T-helper 2 cell (primary cell): ENCODE measurements at places on chromosomes 12 and 14.

DNA sequence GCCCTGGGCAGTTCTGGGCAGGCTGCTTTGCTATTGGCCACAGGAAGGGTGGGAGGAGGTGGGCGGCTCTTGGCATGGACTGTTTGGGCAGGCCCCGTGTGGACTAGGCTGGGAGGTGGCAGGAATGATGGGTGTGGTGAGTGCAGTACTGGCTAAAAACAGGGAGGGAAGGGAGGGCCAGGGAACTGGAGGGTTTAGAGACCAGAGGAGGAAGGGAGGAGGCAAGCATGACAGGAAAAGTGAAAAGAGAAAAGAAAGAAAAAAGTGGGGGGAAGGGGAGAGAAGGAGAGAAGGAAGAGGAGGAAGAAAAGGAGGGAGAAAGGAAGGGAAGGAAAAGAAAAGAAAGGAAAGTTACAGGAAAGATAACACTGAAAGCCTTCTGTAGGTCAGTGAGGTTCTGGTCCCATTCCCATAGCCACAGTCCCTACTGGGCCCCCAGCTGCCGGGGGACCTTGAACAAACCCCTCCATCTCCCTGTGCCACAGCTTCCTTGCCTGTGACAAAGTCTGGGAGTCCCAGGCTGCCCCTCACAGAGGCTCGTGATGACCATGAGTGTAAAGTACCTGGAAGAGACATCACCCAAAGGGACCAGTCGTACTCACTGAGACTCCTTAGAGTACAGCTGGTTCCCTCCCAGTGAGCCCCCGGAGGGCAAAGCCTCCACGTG lies 1.1 kb upstream of the C14orf132 start:
- no peak for DNase-seq

- no peak for DNase-seq
Measured at GRCh38 chr12:131035245-131035681, 81.6 kb downstream of the ADGRD1 start.

DNA sequence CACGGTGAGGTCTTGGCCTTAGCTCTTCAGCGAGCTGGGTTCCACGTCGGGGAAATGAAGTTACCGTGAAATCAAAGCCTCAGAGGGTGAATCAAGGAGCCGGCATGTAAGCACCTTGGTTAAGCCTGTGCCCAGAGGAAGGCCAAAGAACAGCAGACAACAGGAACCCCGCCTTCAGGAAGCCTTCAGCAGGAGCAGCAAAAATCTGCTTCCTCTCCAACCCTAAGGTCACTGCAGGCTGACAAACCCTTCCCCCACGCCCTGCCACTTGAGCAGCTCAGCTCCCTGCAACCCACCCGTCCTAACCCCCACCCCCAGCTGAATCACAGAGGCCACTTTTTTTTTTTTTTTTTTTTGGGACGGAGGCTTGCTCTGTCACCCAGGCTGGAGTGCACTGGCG lies 72.9 kb upstream of the LTA4H start:
- DNase-seq = no peak

DNA sequence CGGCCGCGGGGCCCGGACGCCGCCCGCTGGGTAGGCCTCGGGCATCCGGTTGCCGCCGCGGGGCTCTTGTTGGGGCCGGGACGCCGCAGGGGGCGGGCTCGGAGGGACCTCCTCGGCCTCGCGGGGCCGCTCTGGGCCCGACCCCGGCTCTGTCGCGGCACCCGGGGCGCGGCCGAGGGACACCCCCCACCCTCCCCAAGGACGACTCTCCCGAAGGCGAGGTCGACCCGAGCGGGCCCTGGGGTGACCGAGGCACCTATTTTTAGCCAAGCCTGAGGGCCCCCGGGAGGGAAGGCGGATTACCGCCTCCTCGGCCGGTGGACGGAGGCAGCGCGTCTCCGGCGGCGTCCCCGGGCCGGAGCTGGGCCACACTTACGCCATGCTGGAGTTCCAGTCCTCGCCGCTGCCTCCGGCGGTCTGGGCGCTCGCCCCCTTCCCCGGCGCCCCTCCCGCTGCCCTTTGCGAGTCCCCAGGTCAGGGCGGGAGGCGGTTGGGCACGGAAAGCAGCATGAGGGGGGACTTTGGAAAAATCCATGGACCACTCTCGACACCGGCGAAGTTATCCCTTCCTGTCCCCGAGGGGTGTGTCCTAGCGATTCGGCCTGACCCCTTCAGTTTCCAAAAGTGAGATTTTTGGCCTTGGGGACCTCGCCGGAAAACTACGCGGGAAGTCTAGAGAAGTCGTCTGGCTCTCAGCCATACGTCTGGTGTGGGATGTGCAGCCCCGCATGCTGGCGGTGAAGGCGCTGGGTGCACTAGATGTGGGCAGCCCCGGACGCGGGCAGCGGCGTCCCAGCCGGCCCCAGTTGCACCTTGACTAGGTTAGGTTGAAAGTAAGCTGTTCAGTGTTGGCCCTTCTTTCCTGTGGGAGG lies 699 bp downstream of the KTN1 start:
- DNase-seq = peak; percentile 40

DNA sequence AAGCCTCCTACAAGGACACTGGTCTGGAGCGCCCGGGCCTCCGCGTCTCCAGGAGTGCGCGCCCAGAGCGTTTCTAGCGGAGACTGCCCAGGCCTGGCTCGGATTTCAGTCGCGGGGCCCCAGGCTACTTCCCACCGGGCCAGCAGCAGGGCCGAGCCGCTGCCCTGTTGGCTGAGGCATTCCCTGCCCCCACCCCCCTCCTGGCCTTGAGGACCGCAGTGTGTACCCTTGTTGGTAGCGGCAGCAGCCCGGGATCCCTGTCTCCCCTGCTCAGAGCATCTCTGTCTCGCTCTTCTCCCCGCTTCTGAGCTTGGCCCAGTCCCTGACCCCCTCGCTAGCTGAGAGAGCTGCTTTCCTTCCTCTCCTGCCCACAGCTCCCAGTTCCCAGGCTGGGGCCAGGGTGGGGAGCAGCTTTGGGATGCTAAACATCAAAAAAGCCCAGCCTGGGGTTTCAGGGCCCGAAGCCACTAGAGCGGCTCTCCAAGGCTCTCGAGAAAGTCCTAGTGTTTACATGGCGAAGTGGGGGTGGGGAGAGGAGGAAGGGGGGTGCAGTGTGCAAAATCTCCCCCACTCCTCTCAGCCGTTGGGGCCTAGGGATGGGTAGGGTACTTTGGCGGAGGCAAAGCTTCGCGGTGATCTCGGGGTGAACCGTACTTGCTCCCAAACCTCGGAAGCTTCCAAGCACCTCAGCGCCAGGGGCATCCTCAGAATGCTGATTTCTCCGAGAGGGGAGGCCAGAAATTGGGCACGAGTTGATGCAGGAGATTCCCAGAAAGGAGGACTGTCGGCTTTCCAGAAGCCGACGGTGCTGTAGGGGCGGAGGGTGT lies 6.4 kb downstream of the NKX2-1 start:
- DNase-seq = no peak

DNA sequence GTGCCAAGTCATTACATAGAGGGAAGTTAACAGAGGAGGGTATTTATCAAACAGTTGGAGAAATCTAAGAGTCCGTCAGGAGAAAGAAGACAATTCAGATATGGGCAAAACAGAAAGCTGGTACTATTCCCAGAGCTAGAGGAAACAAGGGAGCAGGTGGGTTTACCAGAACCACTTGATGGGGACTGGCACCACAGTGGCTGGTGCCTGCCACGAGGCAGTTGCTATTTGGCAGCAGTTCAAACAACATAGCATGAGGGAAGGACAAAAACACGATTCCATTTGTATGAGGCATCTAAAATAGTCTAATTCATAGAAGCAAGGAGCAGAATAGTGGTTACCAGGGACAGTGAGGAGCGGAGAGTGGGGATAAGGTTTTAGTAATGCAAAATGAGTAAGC lies 24.6 kb upstream of the KLRD1 start:
- DNase-seq = no peak

DNA sequence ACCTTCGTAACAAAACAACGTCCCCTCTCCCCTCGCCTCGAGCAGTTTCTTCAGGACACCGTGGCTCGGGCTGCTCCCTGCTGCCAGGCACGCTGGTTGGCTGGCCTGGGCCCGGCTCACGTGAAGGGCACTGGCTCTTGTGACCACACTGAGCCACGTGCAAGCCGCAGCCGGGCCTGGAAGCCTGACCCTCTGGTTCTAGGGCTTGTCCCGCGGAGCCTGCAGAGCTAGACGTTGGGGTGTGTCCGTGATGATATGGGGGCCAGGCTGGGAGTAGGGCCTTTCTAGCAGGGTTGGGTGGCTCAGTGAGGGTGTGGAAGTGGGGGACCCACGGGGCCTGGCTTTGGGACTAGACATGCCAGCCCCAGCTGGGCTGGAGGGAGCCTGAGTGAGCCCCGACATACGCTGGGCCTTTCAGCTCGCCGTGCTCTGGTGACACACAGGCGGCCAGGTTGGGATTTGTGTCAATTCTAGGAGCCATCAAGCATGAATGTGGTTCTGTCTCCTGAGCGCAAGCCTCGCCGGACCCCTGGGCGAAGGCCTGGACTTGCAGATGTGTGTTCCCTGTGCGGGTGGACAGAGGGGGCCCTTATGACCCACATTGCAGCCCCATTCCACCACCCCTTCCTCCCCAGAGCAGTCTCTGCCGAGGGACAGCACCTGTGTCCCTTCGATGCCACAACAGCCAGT lies 13.6 kb upstream of the AMN start:
- DNase-seq = no peak

GRCh38 chr12:113528606-113529293 lies 57.1 kb upstream of the LHX5 start:
- DNase-seq = no peak

GRCh38 chr12:4107911-4108697 lies 165.5 kb upstream of the CCND2 start:
- DNase-seq = no peak

DNA sequence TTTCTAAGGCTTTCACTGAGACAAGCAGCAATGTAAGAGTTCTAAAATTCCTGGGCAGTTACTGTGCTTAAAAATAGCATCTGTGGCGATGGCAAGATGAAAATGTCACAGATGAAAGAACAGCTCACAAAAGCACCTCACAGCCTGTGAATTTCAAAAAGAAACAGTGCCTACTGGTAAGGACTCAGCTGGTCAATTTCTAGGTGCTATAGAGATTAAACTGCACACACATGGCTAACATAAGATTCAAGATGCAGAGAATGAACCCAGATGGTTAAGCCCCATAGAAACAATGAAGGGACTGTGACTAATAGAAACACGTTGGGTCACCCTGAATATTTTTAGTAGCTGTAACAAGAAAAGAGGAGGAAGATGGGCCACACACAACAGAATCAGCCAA lies 12.0 kb upstream of the IL26 start:
- no peak for DNase-seq

DNA sequence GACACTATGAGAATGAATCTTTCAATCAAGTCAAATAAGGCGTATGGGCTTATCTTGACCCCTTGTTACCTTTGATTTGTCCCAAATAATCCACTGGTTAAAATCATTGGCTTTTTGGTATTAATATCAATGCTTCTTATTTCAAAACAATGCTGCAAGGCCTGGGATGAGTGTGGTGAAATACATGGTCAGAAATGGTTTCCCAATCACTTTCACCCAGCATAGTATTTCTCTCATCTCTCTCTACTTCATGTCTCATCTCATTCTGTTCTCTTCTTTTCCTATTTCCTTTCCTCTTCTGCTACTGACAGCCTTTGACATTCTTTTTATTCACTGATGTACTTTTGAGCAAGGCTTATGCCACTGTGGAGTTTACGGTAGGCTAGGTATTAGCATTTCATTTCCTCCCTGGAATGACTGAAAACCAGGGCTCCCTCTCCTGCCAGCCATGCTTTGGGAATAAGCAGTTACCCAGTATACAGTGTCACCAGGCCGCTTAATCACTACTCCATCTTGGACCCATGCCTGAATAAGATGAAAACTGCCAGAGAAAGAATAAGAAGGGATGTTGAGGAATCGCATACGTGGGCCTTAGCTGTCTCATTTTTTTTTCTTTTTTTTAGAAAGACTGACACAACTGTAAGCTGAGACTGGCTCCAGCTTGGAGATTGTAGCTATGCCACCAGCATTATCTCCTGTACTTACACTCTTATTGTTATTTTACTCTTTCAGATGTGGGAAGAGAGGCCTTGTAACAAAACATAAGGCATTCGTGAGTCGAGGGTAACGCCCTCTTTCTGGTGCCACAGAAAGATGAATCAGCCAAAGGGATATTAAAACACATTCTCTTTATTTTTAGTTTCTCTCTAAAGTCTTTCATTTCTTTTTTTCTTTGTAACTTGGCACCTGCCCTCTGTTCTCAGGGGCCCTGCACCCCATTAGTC lies 53.5 kb downstream of the IGF1 start:
- no peak for DNase-seq

GRCh38 chr12:43154498-43155045 lies 397.4 kb downstream of the ADAMTS20 start:
- DNase-seq = no peak

DNA sequence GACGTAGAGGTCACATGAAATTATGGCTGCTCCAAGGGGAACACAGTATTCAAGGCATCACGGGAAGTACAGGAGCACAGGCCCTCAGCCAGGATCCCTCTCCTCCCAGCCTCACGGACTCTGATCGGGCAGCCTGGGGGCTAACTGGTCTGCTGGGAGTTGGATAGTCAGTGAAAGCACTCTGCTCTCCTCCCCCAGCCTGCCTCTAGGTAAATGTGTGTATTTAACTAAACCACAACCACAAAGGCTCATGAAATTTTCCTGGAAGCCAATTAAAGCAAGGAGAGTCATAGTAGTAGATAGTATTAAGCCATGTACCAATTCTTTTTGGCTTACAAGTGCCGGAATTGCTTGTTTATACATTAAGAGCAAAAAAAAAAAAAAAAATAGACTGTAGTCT lies 254.3 kb downstream of the MSRB3 start:
- DNase-seq = no peak

DNA sequence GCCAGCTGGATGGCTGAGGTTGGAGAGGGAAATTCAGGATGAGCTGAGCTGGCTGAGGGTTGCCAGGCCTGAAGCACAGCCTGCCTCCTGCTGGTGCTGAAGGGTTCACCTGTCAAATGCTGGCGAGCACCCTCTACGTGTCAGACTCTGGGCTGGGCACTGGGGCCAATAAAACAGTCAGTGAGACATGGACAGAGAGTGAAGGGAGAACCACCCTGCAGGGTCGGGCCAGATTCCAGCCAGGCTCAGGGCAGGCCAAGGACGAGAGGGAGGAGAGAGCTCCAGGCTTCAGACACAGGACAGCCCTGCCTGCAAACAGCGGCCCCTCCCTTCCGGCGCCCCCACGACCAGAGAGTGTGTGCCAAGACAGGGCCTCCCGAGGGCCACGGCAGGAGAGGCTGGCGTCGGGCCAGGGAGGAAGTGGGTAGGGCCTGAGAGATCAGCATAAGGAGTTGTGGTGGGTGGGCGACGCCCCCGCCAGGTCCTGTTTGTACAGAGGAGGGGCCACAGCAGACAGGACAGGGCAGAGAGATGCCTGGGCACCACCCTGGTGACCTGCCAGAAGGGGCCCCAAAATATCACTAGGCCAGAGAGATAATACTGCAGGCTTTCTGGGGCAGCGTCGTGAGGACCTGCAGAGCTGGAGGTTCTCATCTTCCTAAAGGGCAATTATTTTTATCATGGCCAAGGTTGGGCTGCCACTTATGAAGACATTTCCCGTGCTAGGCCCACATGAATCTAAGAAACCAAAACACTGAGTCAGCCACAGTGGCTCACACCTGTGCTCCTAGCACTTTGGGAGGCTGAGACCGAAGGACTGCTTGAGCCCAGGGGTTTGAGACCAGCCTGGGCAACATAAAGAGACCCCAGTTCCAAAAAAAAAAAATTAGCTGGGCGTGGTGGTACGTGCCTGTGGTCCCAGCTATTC lies 73.1 kb upstream of the GPR68 start:
- peak; percentile 45 for DNase-seq

GRCh38 chr12:2266666-2267620 lies 214.2 kb downstream of the CACNA1C start:
- DNase-seq = no peak
